Putamen (tissue), 1 donor: ENCODE measurements at places on chromosomes 1 and 21.
A peak's percentile ranks its signal among the peaks of the same experiment; 100 is the strongest.

DNA sequence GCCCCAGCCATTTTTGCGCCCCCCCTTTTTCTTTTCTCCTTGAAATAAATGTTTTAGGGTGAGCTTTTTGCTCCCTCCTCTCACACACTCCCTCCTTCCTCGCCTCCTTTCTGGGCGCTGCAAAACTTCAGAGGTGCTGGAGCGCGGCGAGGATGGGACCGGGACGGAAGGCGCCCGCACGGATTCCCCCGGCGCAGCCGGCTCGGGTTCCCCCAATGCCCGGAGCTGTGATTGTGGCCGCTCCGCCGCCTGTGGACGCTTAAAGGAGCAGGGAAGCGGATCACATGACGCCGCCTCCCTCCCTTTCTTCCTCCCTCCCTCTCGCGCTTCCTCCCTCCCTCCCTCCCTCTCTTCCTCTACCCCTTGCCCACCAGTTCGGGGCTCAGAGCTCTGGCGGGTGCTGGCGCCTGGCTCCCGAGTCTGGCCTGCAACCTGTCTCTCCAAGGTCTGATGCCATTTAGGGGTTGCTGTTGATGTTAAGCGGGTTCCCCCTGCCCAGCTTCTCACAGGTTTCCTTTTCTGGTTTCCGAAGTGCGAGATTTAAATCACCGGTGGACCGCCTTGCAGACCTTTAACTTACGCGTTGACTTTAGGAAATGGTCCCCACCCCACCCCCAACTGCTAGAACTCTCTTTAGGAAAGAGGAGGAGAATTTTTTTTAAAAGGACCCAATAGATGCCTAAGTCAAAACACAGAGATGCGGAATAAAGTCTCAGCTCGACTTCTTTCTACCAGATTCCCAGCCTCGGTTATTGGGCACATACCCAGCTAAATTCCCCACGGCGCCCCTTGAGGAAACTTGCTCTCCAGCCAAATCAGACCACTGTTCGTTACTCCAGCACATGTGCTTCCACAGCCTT is at the start of gene WLS:
Gene WLS (minus strand): TSS at position 235 of the 860 bp plus-strand sequence. CDS start 224 bp downstream, at position 11.
- peak; percentile 73 for DNase-seq

DNA sequence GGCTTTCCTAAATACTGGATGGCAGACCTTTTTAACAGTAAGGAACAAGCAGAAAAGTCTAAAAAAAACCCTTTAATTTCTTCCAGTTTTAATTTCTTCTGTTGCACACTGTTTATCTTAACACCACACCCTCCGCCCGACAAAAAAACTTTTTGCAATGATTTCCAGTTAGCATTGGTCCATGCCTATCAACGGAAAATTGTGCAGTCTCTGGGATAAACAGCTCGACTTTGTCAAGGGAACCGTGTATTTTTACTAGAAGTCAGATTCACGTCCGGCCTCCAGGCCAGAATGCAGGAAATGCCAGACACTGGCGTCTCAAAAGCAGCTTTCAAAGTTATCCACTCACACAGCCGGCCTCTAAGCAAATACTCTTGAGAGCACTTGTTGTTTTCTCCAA is 378 bp upstream of the NUP210L start:
- no peak for DNase-seq

- DNase-seq, result no peak
Measured at GRCh38 chr1:156706657-156707416, 1.5 kb upstream of the CRABP2 start.

GRCh38 chr1:236395230-236395946 is 1.3 kb downstream of the EDARADD start:
- DNase-seq, result no peak

GRCh38 chr1:244817415-244817894 is 18.0 kb upstream of the COX20 start:
- no peak for DNase-seq

- no peak for DNase-seq
Measured at GRCh38 chr1:92583821-92584760, 97.4 kb upstream of the GFI1 start.

DNA sequence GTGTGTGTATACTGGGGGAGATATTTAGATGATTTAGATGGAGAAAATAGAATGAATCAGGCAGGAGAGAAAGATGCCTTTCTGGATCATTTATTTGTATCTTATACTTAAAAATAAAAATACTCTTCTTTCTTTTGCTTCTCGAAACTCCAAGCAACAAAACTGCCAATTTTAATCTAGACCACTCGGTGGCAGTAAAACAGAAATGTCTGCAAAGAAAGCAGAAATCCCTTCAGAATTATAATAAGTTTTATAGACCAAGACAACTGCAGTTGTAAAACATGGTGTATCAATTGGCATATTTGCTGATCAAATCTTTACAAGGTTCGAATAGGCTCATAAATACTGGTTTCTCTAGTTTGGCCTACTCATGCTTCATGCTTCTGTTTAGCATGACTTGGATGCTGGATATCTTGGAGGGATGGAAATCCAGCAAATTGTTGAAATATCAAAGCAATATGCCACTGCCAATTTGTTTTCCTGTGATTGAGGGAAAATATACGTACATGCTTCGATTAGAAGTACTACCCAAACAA is 15.1 kb upstream of the C1orf87 start:
- no peak for DNase-seq

GRCh38 chr1:65259816-65260215 is 49.5 kb upstream of the DNAJC6 start:
- DNase-seq, result no peak

- DNase-seq, result peak; percentile 14
Measured at GRCh38 chr1:72281144-72281543, 1.2 kb downstream of the NEGR1 start.

DNA sequence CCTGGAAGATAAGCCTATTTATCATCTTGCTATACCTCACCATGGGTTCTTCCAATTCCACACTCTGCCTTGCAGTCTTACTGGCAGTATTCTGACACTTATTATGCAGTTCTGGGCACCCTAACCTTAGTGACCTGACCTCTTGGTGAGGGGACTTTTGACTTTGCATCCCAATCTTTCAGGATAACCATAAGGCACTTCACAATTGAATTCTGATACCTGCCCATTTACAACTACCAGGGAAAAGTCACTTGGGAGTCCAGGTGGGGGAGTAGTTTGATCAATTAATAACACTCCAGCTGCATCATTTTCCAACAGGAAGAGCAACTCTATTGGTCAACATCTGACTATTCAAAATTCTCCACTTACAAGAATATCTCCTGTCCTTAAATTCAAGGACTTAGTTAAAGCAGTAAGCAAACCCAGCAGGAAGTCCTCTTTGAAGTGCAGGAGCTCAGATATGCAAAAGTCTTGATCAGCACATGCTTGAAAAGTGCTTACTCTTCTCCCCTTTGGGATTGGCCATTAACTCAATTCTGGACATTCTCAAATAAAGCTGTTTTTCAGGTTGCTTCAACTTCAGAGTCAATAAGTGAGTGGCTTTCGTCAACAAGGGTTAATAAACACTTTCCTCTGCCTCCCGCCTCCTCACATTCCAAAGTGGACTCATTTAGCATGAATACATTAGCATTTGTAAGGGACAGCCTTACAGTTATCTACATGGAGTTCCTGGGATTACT is 177.4 kb upstream of the NRIP1 start:
- no peak for DNase-seq

DNA sequence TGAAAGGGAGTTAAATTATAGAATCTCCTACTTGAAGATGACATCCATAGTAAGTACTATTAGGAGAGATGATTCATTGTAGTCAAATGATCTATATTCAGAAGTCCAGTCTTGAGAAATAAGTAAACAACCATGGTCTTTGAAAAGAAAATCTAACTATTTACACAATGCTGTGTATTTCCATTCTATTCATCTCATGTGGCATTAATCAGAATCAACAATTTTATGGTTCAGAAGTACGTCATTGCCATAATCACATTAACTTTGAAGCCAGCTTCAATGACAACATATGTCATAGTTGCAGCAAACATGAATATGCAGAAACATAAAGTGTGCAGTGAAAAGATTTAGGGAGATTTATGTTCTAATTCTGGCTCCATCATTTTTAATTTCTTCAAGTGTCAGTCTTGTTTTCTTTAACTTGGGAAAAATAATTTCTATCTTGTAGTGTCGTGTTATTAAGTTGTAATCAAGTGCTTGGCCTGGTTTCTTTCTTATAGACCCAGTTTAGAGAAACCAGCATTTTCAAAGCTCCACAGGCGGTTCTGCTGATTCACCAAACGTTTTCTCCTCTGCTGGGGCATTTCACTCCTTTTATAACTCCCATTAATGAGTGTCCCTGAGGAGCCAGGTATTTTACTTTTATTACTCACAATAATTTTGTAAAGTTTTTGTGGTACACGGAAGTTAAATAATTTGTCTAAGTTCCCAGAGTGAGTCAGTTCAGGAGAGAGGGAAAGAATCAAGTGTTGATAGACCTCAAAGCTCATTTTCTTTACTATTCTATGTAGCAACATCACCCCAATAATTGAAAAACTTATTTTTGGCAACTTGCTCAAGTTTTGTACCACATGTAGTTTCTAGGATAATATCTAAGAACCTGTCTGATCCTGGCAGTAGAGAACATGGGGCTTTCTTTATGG is 35.9 kb upstream of the PTGS2 start:
- no peak for DNase-seq

DNA sequence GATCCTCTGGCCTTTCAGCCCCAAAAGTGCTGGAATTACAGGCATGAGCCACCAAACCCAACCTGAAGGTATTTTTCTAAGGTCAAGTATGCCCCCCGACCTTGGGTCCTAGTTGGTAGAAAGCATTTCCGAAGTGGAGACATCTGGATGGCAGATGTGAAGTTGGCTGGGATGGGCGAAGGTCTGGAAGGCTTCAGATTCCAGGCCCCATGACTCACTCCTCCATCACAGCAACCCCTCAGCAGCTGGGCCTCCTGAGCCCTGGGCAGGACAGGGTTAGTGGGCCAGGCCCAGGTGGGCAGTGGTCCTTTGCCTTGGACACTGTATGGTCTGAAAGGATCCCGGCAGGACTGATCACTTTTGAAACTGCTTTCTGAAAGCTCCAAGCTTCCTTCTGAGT is 23.3 kb downstream of the NAV1 start:
- DNase-seq, result no peak

DNA sequence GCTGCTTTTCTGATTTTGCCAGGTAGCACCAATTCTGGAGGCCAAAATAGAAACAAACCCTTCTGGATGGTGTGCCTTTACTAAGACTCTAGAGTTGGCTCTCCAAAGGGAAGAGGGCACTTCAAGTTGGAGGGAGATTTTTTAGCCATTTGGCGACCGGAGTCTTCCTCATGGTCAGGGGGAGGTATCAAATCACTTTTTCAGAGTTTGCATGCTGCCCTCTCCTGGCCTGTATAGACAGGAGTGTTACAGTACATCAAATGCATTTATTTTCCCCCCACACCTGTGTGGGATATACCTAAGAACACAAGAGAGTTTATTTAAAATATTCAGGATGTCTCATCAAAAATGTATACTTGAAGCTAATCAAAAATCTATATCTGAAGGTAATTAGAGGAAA is 3.2 kb downstream of the GREM2 start:
- no peak for DNase-seq

DNA sequence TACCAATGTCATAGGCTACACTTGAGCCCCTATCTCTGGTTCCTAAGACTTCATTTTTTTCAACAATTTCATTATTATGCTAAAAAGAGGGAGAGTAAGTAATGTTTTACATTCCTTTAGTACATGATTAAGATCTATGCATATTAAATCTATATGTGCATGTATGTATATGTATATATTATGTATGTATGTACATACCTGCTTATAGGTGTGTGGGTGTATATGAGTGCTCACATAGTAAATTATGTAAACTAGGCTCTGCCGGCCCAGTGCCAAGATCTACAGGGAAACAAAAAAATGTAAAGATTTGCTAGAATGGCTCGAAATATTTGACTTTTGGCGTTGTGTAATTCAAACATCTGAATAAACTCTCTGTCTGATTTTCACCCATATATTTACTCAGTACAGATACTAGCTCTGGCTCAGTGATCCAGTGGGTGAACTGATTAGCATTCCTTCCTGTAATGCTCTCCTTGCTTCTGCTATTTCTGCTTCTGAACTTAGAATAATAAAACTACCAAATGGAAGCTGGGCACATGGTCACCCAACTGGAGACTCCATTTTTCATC is 113.1 kb upstream of the FGGY start:
- DNase-seq, result no peak

DNA sequence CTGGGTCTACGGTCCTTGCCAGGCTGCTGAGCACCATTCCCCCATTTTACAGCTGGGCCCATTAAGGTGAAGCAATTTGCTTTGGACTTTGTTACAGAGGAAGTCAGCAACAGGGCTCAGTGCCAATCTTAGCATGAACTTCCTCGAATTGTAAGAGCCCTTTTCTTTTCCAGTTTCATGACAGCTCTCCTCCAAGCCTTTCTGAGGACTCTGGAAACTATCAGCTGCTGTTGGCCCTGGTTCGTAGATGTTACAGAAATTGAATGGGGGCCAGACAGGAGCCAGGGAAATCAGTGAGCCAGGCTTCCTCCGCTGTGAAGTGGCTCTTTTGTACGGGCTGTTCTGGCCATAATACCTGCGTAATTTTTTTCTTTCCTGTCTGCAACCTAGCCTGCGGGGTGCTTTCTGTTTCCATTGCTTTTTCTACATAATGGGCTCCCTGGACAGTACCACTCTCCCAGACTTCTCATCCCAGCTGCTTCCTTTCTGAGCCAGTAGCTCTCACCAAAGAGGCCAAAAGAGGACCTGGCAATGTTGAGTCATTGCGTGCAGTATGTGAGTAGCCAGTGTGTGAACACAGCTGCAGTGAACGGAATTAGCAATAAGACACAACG is 386.3 kb downstream of the DISC1 start:
- DNase-seq, result peak; percentile 20
